ENCODE measurements at places on chromosomes 3 and 15.

GRCh38 chr3:31039145-31039544, 144.7 kb upstream of the GADL1 start:
- no peak for DNase-seq

GRCh38 chr3:179021119-179021903, 50.3 kb downstream of the ZMAT3 start:
- no peak for DNase-seq

- DNase-seq, result no peak
These were observed 38.8 kb upstream of the MLF1 start for GRCh38 chr3:158532099-158532734.

- DNase-seq, result no peak
These were observed 35.8 kb downstream of the GLDN start for GRCh38 chr15:51377038-51377786.

- DNase-seq, result no peak
These were observed 222.0 kb downstream of the TJP1 start for GRCh38 chr15:29600262-29600661.

- no peak for DNase-seq
These were observed 805.8 kb downstream of the PLOD2 start for GRCh38 chr3:145355206-145355605.

DNA sequence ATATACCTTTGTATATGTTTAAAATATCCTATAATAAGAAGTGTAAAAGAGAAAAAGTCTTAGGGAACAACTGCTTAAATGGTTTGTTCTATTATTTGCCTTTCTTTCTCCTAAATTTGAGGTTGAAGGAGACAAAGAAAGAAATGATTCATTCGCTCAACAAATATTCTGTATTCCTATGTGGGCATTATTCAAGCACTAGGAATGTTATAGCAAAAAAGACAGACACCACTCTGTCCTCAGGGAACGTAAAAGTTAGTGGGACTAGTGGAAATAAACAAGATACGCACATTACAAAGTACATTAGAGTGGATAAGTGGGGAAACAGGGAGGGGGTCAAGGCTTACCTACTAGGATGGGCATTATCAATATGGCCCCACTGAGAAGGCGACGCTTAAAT, 332.2 kb downstream of the LPP start:
- DNase-seq, result no peak

GRCh38 chr3:12060139-12060845, 56.1 kb downstream of the SYN2 start:
- DNase-seq, result no peak

DNA sequence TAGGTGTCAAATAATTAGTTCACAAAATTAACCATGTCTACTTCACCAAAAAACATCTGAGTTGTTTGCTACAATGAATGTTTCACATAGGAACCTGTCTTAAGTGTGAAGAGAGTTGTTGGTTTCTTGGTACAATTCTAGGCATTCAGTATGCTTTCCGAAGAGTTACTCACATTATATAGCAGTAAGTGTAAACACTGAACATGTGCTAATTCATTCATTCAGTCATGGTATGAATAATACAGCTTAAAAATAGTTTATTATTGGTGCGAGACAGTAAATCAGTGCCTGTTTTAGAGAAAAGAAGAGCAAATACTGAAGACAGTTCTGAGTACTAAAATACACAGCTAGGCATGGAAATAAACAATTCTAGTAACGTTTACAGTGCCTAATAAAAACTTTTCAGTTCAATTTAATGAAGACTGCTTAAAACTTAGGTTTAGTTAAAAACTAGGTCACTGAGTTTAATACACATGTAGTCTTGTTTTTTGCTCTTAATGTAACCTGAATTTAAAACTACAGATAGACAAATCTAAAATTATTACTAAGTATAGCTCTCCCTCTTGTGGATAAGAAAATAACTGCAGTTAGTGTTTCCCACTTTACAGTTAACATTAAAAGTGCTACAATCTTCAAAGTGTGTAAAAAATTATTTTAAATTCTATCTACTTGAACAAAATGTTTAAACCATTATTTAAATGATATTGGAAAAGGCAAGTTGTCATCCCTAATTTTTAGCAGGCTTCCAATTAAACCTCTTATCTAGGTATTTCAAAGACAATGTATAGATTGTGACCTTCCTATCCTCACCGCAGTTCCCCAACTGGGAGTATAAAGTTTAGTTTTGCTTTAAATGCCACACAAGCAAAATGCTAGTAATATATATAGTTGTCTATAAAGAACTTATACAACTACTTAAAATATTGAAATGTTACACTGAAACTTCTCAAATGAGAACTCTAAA, 20.1 kb upstream of the ZCWPW2 start:
- no peak for DNase-seq

GRCh38 chr3:39407259-39407629, 724 bp downstream of the RPSA start:
- DNase-seq, result no peak

DNA sequence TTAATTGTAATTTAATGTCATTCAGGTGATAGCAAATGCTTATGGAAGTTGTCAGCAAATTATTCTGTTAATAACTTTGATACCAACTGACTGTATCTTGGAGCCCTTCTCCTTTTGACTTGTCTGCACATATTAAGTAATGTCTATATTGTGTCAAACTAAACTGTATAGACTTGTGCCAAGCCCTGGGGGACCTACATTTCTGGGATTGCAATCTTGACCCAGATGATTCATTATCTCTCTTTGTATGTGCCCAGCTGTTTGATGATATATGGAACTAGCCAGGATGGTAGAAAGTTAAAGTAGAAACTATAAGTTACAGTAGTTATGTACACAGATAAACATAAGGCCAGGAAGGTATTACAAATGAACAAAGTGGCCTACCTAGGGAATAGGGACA, 402.8 kb upstream of the RARB start:
- DNase-seq, result no peak

DNA sequence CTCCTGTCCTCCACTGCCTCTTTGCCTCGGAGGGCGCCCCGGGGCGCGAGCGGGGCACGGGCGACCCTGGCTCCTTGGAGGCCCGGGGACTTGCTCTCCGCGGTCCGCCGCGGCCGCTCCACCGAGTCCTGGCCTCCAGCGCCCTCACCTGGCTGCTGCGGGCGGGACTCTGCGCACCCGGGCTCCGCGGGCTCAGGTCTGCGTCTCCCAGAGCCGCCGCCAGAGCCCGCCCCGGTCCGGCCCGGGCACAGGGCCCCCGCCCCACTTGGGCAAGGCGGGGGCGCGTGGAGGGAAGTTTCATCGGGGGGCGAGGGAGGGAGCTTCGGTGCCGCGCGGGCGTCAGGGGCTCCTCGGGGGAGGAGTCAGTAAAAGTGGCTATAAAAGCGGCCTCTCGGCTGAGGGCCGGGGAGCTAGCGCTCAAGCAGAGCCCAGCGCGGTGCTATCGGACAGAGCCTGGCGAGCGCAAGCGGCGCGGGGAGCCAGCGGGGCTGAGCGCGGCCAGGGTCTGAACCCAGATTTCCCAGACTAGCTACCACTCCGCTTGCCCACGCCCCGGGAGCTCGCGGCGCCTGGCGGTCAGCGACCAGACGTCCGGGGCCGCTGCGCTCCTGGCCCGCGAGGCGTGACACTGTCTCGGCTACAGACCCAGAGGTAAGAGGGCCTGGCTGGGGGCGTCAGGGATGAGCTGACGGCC, at the start of gene CEMIP:
Gene CEMIP (plus strand): TSS at position 407 of the 694 bp plus-strand sequence. CDS start 94,510 bp downstream, outside the sequence.
- DNase-seq, result peak; percentile 37

DNA sequence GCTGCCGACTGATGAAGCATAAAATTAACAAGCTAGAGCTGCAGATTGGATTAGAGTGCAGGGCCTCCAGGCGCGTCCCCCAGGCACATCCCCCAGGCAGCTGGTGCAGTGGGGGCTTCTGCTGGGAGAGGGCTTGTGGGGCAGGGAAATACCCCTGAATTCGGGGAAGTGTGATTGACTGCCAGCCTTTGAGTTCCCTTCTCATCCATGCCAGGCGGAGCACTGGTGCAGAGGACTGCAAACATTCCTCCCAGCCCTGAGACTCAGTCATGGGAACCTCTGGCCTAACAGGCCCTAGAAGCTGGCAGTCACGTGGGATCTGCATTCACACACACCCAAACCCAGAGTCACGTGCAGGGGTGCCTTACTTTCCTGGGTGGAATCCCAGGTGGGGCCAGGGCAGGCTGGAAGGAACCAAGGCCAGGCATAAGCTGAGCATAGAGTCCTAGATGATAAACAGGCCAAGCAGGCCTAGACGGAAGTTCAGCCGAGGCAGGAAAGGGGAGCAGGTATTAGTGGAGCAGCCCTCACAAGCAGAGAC, 46.2 kb upstream of the SEC22A start:
- DNase-seq, result no peak

- no peak for DNase-seq
These were observed 87.3 kb downstream of the CACNA1D start for GRCh38 chr3:53581671-53582070.

DNA sequence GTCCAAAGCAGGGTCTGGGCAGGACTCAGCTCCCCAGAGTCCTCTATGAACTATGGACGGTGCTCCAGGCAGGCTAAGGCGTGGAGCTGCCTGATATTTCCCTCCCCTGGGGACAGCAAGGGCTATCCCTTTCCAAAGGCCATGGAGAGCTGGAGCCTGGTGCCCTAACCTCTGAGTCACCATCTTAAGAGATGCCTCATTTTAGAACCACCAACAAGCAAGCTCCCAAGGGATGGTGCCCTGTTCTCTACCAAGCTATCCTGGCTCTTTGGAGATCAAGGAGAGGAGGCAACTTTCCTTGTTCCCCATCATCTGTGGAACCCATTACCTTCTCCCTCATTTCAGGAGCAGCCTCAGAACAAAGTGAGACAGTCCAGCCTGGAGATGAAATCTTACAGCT, 15.7 kb downstream of the STARD5 start:
- no peak for DNase-seq

DNA sequence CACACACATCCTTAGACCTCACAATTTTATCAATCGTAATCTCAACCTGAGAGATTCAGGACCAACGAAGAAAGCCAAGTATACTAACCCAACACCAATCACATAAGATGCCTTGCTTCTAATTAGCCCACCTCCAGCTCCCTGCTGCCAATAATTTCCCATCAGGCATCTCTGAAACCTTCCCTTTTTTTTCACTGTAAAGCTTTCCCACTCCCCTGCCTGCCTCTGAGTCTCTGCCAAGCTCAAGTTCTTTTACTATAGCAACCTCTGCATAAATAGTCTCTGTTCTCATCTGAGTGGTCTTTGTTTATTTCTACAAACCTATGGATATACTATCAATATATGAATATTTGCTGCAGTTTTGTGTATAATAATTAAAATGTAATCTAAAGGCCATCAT, 86.5 kb downstream of the PIK3CB start:
- DNase-seq, result no peak

DNA sequence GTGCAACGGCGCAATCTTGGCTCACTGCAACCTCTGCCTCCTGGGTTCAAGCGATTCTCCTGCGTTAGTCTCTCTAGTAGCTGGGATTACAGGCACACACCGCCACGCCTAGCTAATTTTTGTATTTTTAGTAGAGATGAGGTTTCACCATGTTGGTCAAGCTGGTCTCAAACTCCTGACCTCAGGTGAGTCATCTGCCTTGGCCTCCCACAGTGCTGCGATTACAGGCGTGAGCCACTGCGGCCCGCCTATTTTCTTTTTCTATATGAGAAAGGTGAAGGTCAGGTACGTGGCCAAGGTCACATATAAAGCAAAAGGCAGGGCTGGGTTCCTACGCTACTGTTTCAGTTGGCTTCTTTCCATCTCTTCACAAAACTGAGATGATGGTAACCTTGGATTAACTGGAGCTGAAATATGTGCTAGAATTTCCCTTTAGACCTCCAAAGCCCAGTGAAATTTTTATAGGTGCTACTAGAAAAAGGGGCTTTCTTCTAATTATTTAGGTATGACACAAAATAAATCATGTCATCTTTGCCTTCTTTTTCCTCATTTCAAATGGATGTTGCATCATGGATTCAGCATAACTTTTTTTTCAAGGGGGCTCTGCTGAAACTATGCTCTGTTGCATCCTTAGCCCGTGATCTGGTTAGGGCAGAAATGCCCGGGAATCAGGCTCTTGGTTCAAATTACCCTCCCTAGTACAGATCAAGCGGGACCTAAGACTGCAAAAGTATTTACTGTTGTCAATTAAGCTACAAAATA, 68.5 kb downstream of the MYO1E start:
- no peak for DNase-seq

GRCh38 chr15:89704411-89704810, 13.8 kb downstream of the WDR93 start:
- no peak for DNase-seq

DNA sequence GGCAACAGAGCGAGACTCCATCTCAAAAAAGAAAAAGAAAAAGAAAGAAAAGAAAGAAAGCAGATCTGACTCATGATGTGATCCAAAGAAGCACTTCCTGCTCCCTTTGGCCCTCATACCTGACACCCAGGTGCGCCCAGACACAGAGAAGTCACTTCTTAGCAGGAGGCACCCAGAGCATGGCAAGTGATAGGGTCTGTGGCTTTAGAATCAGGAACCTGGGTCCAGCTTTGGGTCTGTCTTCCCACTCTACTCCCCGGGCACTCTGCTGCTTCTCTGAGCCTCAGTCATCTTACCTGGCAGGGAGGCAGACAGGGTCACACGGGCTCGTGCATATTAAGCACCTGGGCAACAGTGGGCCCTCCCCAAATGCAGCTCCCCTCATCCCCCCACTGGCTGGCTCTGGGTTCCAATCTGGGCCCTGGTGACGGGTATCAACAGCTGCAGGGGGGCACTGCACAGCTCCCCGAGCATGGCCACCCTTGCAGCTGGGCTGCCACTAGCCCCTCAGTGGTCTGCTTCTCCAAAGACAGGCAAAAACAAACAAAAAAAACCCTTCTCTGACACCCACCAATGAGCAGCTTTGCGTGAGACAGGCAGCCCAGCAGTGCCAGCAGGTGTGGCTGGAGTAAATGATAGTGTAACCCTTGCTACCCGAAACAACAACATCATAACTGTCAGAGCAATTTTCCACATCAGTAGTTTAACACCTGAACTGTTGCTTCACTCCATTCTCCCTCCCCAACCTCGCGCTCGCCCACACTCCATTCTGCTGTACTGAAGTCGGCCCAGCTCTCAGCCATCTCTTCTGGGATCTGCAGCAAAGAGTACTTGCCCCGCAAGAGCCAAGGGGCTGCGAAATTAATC, 99.8 kb downstream of the MEGF11 start:
- DNase-seq, result no peak

DNA sequence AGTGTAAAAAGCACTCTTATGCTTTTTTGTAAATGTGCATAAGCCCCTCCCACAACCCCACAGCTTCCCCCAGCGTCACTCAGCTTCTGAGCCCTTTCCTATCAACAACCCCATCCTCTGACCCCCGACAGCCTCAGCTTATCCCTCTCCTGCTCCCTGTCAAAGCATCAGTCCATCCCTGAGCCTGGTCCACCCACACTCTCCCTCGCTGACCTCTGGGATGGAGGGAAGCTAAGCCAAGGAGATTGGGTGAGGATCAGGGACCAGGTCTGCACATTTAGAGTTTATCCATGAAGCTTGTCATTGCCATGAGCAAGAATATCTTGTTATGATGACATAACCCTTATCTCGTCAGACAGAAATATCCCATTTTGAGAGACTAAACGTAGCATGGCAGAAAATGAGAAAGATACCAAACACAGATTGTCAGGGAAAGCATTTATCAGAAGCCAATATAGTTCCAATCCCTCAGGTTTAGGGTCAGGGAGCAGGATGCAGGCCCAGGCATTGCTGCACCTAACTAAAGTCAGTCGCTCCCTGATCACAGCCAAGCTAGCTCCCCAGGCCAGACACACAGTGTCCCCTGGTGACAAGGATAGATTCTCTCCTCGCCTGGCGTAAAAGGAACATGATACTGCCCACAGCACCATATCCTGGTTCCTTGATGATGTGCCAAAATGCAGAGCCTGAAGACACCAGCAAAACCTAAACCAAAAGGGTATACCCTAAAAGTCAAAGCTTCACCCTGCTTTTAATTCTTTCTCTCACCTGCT, 66.9 kb downstream of the DCLK3 start:
- no peak for DNase-seq

GRCh38 chr3:179083977-179084376, 12.4 kb upstream of the ZMAT3 start:
- DNase-seq, result no peak
